NCI-H460 (cell line): ENCODE measurements at places on chromosomes 5 and 9.

DNA sequence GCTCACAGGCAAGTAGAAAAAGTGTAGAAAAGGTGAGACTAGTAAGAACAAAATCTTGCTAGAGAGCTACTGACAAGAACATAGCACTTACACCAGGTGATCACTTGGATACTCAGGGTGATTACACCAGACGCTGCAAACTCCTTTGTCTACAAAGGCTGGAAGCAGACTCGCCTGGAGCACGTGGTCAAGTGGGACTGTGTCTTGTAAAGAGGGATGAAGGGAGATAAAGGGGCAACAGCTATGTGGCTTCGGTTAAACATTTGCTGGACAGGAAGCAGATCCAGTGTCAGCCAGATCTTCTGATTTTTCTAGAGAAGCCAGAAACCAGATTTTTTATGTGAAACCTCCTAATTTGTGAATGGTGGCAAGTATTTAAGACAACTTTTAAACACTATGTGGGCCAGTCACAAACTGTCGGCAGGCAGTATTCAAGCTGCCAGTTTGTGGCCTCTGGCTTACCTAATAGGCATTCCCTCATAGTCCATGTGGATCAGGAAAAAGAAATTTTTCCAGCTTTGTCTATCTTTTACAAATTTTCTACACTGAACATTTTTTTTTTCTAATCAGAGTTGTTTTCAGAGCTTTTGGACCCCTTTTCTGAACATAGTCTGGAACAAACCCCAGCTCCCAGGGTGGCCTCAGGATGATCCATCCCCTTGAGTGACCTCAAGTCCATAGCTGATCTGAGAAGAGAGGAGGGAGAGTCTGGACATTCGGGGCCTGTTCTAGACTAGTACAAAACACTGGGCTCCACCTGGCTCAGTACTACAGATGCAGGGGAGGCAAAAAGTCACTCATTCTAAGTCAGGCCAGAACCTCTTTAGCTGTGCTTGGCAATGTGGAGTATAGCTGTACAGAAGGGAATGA is 262.9 kb downstream of the ARRDC3 start:
- DNase-seq, result no peak

GRCh38 chr5:22614486-22615094 is 238.6 kb downstream of the CDH12 start:
- no peak for DNase-seq

- DNase-seq, result peak; percentile 62
Observed at GRCh38 chr9:137672907-137673791, 54.3 kb downstream of the EHMT1 start.

- DNase-seq, result no peak
Observed at GRCh38 chr5:93791518-93791972, 50.1 kb upstream of the POU5F2 start.

DNA sequence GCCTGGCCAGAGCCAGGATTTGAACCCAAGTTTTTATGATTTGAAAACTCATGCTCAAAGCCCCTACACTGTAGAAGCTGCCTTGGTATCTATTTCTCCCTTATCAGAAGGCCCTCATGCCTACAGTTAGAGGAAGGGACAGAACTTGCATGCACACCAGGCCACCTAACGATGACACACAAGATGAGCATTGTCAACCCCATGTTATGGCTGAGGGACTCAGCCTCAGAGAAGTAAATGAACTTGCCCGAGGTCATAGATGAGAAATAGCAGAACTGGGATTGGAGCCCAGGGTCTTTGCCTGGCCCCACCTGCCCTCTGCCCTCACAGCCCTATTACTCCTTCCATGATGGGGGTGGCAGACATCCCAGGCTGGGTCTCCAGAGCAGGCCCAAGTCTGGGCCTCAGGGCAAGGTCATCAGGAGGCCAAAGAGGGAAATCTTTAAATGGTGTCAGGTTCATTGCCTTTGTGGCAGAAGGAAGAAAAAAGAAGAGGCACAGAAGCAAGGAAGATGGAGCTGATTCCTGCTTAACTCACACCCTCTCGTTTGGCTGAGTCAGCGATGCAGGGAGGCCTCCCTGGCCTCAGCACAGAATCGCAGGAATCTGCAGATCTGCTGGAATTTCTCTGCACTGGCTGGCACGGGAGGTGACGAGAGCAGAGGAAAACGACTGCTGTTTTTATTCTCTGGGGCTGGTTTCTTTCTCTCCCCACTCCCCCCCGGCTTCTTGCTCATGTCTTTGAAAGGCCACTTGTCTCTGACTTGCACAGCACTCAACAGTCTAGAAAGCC is 20.6 kb upstream of the CRB2 start:
- no peak for DNase-seq

GRCh38 chr5:31427724-31428309 is 104.1 kb downstream of the DROSHA start:
- no peak for DNase-seq

DNA sequence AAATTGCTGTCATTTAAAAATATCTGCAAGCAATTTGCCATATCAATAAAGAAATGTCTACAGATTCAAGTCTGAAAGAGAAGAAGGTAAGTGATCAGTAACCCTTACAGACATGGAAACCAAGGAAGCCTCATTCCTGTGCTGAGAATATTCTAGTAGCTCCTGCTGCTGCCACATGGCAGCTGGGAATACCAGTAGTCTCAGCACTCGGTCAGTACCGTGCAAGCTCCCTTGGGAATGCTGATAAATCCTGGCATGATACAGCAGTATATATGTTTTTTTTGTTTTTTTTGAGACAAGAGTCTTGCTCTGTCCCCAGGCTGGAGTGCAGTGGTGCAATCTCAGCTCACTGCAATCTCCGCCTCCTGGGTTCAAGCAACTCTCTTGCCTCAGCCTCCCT is 27.9 kb downstream of the NANS start:
- DNase-seq, result no peak

DNA sequence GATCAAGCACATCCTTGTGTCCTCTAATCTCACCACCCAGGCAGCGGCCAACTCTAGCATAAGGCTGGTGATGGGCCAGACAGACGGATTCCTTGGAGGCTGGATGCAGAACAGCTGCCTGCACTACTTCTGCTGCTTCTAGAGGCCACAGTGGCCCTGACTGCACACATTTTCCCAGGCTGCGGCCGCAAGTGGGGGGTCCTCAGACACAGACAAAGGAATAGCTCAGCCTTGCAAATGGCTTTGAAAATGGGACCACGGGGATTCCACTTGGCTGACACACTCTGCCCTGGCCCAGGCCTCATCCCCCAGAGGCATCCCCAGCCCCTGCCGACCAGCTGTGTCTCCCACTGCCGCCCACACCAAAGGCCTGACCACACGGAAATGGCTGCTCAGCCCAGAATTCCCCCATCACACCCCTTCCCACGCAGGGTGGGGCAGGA is 540.8 kb downstream of the BNC2 start:
- no peak for DNase-seq
